HAP-1 (cell line): ENCODE measurements at places on chromosomes 5 and 9.

DNA sequence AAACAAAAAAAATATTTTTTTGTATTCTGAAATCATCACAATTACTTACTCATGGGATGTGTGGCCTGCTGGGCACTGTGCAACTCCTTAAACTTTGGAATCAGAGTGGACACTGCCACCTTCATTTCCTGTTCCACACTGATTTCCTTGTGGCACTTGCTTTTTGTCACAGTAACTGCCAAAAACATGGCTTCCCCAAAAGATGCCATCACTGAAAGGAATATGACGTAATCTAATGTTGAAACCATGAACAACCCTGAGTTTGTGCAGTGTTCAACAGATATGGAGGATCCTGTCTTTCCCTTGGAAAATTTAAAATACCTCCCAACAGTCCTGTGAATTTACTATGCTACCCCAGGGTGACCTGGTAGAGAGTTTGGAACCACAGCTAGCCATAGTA, 12.6 kb upstream of the IL12B start:
- DNase-seq, result no peak

DNA sequence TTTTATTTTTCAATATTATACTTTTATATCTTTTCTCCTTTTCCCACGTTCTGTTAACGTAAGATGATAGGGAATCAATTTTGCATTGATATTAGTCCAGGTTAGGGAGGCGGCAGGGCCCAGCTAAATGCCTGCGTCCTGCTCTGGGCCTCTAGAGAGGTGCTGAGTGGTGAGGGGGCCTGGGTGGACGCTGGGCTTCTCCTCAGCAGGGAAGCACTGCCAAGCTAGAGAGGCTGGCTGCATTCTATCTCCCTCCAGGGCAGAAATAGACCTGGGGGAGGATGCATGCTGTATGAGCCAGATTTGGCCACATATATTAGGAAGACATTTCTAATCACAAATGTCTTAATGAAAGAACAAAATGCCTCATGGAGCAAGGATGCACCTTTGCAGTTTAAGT, 43.6 kb upstream of the NKX2-5 start:
- no peak for DNase-seq

GRCh38 chr9:115593587-115594091, 475.7 kb upstream of the TNC start:
- peak; percentile 3 for DNase-seq

DNA sequence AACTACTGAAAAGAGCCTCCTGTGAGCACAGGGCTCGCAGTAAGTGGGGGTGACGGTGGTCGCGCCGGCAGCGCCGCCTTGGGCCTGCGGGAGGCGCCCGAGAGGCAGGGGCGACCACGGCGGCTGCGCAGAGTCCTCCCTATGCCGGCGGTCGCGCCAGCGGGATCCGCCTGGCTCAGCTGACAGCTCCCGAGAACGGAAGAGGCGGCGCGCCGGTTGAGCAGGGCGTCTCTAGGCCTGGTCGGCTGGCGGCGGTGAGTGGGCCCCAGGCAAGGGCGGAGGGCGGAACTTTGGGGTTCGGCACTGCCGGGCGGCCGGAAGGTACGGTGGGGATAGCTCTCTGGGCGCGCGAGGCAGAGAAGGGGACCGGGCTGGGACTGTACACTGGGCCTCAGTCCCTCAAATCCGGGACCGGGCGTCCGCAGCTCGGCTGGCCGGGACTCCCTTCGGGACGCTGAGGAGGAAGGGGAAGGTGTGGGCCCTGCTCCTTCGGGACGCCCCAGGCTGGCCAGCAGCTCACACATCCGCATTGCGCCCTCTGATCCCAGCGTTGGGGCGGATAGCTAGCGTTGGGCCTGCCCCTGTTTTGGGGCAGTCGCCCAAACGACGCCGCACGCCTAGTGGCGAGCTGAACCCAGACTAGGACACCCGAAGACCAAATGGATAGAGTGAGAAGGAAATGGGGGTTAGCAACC, at the start of gene RNF14:
TSS of gene RNF14 (plus strand) at position 192 of the 695 bp plus-strand sequence. CDS start 4,484 bp downstream, outside the sequence.
- DNase-seq, result peak; percentile 92

- DNase-seq, result no peak
Measured at GRCh38 chr9:128091144-128091543, 23.1 kb downstream of the SLC25A25 start.

GRCh38 chr5:117731446-117731845, 1156.8 kb upstream of the SEMA6A start:
- no peak for DNase-seq

- no peak for DNase-seq
Measured at GRCh38 chr5:116841734-116842133, 267.1 kb upstream of the SEMA6A start.
